Activated T-cell treated with anti-CD3 and anti-CD28 coated beads, Interleukin-2, amount 50 U/mL, for 48 hours (primary cell): ENCODE measurements at places on chromosomes 1 and 21.

GRCh38 chr1:77227381-77227780, 8.2 kb upstream of the PIGK start:
- DNase-seq, result no peak

DNA sequence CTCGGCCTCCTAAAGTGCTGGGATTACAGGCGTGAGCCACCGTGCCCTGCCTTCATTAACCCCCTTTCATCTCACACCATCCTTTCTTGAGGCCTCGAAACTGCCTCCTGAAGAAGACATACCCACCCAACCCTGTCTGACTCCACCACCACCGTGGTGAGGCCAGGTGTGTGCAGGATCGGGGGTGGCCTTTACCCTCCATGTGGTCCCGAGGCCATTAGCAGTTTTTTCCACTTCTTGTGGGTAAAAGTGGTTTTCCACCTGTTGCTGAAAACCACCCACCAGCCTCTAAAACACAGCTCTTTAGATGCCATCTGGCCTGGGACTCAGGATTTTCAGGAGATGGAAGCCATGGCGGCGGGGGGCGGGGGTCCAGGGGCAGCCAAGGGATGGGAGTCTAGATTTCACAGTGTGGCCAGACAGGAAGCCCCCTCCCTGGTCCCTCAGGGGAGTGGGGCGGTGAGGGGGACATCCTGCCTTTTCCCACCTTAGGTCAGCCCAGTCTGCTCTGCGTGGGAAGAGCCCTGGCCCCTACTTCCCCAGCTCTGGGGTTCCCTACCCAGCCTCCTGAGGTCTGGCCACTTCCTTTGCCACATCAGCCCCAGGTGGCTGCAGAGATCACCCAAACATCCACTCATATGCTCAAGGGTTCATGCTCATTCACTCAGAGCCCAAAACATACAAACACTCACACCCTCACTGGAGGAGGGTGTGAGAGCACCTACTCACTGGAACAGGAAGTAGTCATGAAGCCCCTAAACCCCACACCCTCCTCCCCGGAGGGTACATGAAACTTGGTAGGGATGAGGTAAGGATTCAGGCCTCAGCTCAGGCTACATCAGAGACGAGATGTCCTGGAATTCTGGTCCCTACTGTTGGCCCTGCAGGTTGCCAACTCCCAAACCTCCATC, 2.3 kb downstream of the FGR start:
- DNase-seq, result peak; percentile 79

DNA sequence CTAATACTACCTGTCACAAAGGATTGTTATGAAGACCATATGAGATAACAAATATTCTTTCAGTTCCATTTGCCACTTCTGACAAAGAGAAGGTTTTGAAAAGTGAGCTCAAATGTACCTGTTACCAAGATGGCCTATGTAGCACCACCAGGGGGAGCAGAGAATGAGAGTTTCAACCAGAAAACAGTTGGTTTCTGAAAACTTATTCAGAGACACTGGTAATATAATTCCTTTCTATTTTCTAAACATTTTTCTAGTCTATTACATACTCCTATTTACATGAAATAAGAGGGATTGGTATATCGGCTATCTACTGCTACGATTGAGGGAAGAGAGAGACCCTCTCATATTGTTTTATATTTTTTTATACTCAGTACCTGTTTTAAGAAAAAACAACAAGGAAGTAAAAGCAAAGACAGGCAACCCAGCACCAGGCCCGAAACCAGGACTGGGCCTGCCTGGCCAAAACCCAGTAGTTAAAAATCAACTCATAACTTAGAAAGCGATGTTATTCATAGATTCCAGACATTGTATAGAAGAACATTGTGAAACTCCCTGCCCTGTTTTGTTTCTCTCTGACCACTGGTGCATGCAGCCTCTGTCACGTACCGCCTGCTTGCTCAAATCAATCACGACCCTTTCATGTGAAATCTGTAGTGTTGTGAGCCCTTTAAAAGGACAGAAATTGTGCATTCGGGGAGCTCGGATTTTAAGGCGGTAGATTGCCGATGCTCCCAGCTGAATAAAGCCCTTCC, 48.3 kb downstream of the IL23R start:
- peak; percentile 57 for DNase-seq

DNA sequence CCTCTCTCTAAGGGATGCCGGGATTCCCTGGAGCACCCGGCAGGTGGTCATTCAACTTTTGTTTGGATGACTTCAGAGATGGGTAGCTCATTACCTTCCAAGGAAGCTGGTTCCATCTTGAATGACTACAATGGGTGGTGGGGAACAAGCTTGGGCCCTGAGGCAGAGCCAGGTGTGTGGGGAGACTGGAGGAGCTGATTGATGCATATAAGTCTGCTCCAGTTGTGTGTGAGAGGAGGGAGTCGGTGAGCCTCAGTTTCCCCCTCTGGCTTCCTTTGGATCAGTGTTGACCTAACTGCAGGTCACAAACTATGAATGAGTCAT, 133.8 kb upstream of the ZBTB40 start:
- DNase-seq, result no peak

DNA sequence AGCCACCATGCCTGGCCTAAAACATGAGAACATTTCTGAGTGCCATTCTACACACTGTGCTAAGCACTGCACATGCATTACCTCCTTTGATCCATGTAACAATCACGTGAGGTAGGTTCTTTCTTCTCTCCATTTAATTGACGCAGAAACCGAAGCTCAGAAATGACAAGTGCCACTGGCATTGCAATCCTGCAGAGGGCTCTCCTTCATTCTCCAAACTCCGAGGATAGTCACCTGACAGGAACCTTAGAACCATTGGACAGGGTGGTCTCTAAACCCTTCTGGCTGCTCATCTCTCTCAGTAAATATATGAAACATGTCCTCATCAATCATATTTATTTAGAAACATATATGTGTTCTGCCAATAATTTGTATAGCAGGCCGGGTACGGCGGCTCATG, 167.1 kb upstream of the JUN start:
- DNase-seq, result no peak

DNA sequence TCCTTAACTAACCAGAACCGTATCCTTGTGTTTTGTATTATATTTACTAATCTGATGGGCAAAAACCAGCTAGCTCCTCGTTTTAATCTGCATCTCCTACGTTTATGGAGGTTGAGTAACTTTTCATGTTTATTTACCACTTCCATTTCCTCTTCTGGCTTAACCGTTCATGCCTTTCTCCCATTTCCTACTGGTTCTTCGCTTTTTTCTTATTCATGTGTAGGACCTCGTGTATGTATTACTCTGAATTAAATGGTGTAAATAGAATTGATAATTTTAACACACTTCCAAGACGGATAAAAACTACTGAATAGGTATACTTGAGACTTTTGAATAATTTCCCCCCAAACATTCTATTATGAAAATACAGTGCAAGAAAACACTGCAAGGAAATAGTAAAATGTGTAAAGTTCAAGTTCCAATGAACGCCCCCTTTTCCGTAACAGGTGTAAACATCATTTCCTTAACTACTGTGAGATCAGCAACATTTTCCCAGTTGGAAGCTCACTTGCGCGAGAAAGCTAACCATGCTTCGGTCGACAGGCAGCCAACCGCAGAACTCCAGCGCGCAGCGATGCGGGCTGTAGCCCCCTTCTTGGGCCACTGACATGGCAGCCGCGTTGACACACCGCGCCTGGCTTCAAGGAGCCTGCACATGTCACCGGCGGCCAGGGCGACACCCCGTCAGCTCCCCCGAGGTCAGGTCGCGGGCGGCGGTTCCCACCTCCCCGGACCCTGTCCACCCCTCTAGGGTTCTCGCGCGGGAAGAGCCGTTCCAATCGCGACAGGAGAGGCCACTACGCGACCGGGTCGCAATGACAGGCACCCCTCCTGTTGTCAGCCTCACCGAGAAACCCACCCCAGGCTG, 816 bp downstream of the EDEM3 start:
- no peak for DNase-seq

DNA sequence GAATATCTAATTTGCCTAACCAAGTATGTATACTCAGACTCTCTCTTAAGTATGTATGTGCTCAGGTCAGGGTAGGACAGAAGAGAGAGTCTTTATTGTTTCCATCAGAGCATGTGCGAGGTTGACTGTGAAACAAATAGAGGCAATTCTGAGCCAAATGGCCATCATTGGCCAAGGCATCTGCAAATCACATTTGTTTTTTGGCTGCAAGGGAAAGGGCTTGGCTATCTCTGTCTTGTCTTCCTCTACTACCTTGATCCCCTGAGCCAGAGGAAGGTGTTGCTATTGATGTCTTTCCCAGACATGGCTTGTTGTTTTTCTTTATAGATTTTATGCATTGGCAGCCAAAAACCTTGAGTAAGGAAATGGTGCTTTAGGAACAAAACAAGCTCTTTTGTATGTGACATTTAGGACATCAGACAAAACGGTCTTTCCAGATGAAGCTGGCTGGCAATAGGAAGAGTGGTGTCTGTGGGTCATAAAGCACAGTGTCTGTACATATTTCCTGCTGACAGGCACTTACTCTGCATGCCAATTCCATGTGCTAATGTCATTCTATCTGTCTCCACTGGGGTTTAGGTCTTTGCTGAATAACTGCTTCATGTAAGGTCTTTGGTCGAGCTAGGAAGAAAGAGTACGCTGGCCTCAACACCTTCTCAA, 163.3 kb downstream of the BRINP2 start:
- DNase-seq, result no peak

DNA sequence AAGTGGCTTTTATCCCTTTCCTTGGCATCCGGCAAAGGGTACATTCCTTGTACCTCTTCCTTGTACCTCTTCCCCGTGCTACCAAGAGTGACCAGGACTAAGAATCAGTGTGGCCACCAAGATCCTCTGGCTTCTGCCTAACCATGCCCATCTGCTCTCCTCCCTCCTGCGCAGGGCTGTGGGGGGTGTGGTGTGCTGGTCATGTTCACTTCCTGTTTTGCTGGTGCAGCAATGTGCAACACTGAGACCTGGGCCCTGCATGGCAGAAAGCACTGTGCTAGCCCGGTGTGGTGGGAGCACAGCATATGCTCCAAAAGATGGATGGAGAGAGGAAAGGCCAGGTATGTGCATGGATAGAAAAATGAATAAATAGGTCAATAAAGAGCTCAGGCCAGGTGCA, 33.3 kb upstream of the TENT5C start:
- DNase-seq, result no peak

- DNase-seq, result no peak
These were observed 55.3 kb upstream of the RGS21 start for GRCh38 chr1:192261476-192261875.

GRCh38 chr1:35756064-35756463, 13.7 kb downstream of the CLSPN start:
- DNase-seq, result no peak

GRCh38 chr21:27795418-27795817, 828.5 kb upstream of the ADAMTS5 start:
- DNase-seq, result no peak

DNA sequence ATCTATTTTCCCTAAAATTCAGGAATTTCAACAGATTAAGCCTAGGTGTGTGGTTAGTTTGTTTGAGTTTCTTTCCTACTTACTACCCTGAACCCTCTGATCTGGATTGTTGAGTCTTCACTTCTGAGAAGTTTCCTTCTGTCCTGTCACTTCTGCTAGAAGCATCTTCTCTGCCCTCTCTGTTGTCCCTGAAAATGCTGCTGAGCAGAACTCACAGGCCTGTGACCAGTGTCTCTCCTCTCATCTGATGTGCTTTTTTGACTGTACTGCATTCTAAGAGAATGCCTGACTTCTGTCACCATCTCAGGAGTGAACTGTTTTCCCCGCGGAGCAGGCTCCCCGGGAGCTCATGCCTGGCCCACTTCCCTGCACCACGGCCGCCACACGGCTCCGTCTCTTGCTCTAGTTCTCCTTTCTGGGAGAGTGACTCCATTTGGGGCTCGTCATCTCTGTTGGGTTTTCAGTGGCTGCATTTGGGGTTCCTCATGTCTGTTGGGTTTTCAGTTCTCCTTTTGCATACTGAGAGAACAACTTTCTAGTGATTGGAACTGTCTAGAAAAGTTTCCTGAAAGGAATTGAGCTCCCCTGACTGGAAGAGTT, 77.9 kb downstream of the POFUT2 start:
- DNase-seq, result no peak

DNA sequence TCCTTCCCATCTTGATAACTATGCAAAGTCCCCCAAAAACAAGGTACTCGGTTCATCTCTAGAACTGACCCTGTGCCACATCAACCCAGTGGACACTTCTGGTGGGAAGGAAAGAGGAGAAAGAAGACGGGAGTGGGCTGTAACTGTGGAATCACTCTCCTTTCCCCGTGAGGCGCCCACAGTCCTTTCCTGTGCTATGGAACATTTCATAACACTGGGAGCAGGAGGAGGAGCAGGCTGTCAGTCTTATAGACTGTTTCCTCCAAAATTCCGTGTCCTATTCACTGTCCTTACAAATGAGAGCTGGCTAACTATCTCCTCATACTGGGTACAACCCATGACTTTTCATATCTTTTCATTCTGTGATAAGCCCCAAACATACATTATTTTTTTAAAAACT, 40.7 kb downstream of the PLEKHA6 start:
- DNase-seq, result no peak

- no peak for DNase-seq
These were observed 233.1 kb downstream of the SLC45A1 start for GRCh38 chr1:8551057-8551456.

DNA sequence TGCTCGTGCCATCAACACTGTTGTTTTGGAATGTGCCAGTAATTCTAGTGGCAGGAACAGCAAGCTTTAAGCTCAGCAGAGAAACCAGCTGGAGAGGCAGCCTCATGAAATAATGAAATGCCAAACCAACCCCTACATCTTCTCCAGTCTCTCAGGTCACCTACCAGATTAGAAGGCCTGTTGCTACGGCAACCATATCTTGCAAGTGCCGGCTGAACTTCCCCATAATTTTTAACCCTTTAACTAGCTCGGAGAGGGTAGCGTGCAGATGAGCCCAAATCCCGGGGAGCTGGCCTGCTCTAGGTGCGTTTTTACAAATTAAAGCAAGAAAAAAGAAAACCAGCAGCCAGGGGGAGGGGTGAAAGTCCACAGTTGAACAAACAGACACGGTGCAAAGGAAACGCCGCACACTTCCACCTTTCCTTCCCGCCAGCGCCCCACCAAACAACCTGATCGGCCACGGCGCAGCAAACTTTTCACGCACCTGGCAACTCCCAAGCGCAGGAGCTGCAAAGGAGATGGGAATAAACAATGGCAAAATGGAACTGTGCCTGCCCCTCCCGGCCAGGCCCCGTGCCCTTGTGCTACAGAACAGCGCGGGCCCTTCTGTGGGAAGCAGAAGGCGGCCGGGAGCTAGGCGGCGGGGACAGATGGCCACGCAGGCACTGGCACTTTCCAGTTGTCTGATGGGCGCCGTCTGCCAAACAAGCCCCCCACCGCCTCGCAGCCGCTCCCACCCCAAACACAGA, 50.1 kb downstream of the SSBP3 start:
- DNase-seq, result no peak
